ENCODE measurements at places on chromosomes 12 and 14.

- no peak for DNase-seq
Observed at GRCh38 chr12:111792155-111792855, 25.6 kb downstream of the ALDH2 start.

DNA sequence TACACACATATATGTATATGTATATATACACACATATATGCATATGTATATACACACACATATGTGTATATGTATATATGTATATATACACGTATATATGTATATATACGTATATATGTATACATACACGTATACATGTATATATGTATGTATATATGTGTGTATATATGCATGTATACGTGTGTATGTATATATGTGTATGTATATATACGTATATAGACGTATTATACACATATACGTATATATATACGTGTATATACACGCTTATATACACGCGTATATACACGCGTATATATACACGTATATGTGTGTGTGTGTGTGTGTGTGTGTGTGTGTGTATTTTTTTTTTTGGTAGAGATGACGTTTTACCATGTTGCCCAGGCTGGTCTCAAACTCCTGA lies 32.9 kb upstream of the ZNF740 start:
- DNase-seq = no peak

GRCh38 chr12:5018677-5019076 lies 25.0 kb upstream of the KCNA5 start:
- no peak for DNase-seq

- no peak for DNase-seq
Observed at GRCh38 chr12:113519464-113520307, 48.0 kb upstream of the LHX5 start.

GRCh38 chr14:98321841-98322240 lies 950.2 kb downstream of the BCL11B start:
- no peak for DNase-seq

- no peak for DNase-seq
Observed at GRCh38 chr14:101717663-101718490, 43.6 kb upstream of the PPP2R5C start.

GRCh38 chr12:95922231-95922630 lies 20.2 kb downstream of the CCDC38 start:
- DNase-seq = no peak

GRCh38 chr14:45084946-45085346 lies 1.0 kb downstream of the PRPF39 start:
- no peak for DNase-seq

GRCh38 chr14:25111061-25111601 lies 61.2 kb upstream of the STXBP6 start:
- no peak for DNase-seq

GRCh38 chr14:71359823-71360222 lies 452.6 kb downstream of the PCNX1 start:
- DNase-seq = no peak

DNA sequence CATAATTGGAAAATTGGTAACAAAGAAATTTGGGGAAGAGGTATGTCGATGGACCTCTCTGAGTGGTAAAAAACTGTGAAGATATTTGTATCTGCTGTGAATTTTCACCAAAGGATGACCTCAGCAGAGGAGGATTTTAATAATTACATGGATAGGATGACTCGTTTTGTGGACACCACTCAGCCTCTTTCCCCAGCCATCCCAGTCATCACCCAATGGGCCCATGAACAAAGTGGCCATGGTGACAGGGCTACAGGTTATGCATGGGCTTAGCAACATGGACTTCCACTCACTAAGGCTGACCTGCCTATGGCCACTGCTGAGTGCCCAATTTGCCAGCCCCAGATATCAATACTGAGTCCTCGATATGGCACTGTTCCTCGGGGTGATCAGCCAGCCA lies 577.5 kb upstream of the FBXO33 start:
- no peak for DNase-seq

DNA sequence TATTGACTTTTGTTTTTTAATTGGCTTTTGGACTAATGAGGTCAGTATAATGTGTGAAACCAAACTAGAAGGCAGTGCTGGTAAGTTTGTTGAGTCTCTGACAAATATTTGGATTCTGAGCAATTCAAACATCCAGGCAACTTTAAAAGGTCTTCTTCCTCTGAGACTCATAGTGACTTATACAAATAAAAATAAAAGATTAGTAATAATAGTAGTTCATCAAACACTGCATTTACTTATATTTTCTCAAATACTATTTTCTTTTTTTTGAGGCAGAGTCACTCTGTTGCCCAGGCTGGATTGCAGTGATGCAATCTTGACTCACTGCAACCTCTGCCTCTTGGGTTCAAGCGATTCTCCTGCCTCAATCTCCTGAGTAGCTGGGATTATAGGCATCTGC lies 337.9 kb downstream of the DAD1 start:
- DNase-seq = no peak

GRCh38 chr14:53034036-53034435 lies 83.2 kb upstream of the FERMT2 start:
- no peak for DNase-seq

GRCh38 chr12:39628836-39629235 lies 9.2 kb upstream of the ABCD2 start:
- DNase-seq = no peak

DNA sequence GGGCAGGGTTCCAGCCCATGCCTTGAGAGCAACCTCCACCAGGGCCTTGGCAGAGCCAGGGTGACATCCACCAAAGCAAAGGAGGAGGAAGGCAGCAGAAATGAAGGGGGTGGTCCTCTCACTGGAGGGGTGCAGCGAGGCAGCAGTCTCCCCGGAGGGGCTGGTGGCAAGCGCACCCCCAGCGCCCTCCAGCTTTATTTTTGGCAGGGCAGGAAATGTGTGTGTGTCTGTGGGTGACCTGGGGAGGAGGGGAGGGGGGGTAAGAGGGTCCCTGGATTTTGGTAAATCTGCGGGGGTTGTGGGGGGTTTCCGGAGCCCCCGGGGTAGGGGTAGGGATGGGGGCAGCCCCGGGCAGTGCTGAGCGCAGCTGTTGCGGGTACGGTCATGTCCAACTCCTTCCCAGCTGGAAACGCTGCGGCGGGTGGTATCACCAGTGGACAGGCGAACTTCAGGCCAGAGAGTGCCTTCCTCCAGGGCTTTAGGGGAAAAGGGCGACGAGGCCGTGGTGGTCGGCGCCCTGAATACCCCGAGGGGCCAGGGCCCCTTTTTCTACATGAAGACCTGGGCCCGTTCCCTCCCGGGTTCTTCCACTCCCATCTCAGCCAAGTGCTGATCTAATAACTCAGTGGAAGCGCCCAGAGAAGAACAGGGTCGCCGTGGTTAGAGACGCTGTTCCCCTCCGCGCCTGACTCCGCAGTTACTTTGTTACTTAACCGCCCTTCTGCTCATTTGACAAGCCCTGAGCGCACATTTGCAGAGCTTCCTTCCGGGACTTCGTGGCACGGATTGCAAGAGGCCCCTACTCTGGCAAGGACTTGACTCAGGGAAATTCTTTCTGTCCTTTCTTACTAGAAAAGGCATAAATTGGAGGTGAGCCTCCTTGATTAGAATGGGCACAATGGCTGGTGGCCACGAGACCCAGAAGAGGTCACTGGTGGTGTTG lies 55.2 kb downstream of the FOS start:
- peak; percentile 13 for DNase-seq

GRCh38 chr14:79064214-79064613 lies 894.0 kb downstream of the NRXN3 start:
- DNase-seq = no peak

DNA sequence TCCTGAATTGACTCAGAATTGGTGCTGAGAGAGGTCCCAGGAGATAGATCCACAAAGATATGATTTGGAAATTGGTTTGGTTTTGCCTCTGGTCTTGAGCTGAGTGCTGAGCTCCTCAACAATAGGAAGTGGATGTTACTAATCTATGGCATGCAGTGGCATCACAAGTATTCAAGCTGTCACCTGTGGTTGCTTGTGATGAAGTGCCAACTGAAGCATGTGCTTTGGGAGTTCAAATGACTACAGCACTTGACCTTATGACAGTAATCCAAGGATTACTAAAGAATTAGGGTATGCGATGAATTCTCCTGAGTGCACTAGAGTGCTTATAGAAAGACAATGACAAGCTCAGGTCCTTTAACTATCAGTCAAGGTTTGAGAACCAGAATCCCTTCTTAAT lies 406.2 kb downstream of the NOVA1 start:
- no peak for DNase-seq

DNA sequence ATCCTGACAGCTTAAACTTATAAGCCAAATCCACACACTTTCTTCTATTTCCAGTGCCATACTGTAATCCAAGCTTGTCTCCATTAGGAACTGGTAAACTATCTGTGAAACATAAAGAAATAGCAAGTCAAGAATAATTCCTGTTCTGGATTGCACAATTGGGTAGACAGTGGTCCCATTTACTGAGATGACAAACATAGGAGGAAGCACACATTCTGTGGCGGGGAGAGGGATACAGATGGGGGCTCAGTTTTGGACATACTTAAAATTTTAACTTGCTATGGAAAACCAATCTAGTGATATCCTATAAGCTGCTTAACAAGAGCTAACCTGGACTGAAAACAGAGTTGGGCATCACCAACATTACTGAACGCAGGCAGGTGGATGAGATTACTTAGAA lies 16.3 kb downstream of the MAP4K5 start:
- no peak for DNase-seq

DNA sequence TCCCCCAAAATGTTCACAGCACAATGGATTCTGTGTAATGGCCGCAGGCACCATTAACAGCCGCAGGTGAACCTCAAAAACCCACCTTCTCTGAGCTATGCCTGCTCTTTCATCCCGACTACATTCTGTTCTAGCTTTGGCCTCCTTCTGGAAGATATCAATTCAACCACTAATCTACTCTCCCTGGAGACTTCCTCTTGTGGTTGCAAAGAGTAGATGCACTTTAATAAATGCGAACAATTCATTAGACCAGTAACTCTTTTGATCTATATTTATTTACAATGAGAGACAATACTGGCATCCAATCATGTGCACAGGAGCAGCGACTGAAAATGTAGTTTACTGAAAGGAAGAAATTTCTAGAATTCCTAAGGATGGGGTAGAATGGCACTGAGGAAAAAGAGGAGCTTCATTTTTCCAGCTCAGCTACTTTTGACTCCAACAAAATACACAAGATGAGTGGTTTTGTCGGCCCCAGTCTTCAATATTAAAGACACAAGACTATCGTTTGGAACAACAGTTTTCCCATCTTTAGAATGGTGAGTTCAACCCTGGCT lies 5.3 kb downstream of the GRIN2B start:
- no peak for DNase-seq

DNA sequence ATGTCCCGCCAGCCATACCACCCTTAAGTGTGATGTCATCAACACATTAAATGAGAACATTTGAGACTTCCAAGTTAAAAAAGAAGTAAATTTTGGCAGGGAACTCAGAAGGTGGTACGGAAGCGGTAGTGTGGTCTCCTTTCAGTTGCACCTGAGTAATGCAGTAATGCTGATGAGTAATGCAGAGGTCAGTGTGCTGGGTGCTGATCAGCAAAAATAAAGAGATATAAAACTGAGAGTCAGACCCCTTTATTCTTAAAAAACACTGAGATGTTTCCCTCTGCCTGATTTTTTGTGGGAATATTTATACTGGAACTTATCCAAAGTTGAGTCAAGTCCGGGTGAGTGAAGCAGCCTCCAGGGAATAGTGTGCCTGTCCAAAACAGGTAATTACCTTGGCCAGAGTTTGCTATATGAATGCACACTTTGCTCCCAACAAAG lies 370.6 kb upstream of the PRICKLE1 start:
- no peak for DNase-seq

GRCh38 chr12:92133795-92134637 lies 11.6 kb downstream of the BTG1 start:
- no peak for DNase-seq

DNA sequence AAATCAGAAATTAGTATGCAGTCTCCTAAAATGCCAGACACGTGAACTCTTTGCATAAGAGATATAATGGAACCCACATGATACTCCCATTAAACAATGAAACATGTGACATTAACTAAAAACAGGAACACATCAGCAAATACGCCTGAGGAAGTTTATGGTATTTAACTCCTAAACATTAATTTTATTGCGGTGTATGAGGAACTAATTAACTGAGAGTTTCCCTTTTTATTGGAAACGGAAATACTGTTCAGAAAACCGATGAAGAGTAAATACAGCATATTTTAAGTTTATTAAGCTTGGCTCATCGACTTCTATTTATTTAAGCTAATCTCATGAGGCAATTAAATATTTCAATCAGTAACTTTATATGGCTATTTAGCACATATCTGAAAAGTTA lies 290.3 kb downstream of the SOX5 start:
- DNase-seq = no peak

DNA sequence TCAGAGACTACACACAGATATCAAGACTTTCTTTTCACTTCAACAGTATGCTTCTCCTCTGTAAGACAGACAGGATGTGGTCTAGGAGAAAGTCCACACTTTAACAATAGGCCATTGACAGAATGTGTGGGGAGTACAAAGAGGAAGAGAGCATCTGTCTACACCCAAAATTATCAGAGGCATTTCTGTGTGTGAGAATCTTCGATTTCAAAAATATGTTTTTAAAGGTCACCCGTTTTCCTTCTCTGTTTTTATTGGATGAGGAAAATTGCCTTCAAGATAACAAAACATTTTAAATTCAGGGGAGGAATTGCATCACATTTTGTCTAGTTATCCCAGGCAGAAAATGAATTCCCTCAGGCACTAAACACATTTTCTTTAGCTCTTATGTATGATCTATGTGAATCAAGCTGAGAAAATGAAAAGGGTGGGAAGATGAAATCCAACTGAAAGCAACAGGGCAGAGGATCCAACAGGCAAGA lies 16.4 kb downstream of the NAV3 start:
- DNase-seq = no peak

DNA sequence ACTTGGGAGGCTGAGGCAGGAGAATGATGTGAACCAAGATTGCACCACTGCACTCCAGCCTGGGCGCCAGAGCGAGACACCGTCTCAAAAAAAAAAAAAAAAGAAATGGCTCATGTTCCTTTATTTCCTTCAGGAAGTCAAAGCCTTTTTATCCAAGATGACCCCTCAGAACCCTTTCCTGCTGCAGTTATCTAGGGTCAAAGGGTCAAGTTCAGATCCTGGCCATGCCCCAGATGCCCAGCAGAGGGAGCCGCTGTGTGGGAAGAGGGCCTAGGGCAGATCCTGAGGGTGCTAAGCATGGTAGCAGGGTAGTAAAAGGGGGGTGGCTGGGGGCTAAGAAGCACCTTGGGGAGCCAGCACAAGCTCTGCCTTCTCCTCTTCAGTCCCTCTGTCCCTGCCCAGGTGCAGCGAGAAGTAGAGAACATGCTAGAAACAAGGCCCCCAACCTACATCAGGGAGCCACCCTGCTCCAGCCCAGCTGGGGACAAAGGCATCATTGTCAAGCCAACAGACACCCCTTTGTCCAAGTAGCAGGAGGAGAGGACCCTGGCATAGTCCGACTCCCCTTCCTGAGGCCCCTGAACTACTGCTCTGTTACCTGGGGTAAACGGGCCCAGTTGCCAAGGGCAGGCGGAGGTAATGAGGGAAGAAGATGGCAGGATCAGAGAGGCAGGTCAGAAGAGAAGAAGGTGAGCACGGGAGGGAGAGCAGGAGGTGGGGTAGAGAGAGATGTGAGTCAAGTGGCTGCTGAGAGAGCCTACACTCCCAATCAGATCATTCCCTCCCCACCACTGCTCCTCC lies 6.5 kb downstream of the NFE2 start:
- peak; percentile 52 for DNase-seq

- DNase-seq = no peak
Observed at GRCh38 chr12:99455350-99456035, 192.1 kb upstream of the GARIN6 start.

Measured in stimulated activated CD4-positive, alpha-beta T cell treated with anti-CD3 and anti-CD28 coated beads, TNF-alpha, amount 100 ng/mL, for 1 hour (primary cell).